ENCODE measurements at places on chromosomes 5 and 9.

GRCh38 chr9:34802916-34803315, 93.0 kb upstream of the CCL21 start:
- DNase-seq = no peak

GRCh38 chr9:70519912-70520724, 105.7 kb upstream of the KLF9 start:
- peak; percentile 87 for DNase-seq

GRCh38 chr9:120545701-120546550, 34.0 kb downstream of the CDK5RAP2 start:
- no peak for DNase-seq

DNA sequence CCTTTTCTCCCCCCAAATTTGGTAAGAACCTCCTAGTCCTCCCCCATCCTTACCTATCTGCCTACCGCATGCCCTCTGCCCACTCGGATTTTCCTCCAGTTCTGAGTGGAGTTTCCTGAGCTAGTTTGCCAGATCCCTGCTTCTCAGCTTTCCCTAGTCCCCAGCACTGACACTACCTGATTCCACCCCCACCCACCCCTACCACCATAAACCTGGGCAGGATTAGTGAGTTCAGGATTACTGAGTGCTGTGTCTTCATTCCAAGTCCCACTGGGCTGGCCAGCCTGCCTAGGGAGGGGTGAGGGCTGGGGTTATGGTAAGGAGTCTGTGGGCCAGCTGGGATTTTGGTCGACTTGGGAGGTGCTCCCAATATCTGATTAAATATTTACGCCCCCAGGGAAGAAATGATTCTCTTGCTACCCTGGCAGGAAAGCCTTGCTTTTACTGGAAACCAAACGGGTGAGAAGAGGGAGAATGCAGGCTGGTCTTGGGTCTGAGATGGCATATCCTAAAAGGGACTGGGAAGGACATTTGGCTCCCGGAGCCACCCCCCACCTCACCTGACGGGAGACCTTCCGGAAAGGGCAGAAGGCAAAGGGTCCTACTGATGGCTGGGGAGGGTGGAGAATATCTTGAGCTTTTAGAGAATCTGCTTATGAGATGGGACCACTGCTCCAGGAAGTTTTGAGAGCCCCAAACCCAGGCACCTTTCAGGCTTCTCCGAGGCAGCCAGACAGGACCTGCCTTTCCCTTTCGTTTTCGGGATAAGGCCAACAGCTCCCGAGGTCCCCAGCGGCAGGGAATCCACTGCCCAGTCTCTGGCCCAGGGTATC, 3.7 kb downstream of the PITX1 start:
- DNase-seq = no peak

DNA sequence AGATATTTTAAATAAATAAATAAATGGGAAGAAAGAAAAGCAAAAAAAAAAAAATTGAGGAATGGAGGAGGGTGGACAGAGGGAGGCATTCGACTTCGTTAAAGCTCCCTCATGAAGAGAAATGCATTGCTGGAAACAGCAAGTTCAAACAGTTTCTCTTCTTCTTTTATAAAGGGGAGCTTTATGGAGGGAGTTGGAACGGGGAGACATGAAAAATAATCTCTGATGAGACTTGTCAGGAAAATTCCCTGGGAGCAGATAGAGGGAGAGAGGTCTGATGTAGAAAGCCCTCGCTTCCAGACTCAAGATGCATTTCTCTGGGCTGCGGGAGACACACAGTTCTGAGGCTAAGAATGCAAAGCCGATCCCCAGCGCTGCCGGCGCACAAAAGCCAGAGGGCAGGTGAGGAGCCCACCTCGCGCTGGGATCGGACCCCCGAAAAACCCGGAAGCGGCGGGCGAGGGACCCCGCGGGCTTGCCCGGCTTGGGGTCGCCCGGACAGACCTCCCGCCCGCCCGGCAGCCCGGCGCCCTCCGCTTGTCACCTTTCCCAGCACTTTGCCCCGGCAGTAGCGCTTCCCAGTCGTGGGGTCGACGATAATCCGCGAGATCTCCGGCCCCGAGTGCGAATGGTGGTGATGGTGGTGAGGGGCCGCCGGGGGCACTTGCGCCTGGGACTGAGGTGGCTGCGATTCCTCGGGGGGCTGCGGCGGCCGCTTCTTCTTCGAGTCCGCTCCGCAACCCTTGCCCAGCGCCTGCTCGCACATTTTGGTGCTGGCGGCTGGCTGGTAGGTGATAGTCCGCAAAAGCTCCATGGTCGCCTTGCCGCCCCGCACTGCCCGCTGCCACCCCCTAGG, 512 bp downstream of the PLK2 start:
- no peak for DNase-seq

- no peak for DNase-seq
These were observed 223.4 kb downstream of the DOCK8 start for GRCh38 chr9:438066-438465.

DNA sequence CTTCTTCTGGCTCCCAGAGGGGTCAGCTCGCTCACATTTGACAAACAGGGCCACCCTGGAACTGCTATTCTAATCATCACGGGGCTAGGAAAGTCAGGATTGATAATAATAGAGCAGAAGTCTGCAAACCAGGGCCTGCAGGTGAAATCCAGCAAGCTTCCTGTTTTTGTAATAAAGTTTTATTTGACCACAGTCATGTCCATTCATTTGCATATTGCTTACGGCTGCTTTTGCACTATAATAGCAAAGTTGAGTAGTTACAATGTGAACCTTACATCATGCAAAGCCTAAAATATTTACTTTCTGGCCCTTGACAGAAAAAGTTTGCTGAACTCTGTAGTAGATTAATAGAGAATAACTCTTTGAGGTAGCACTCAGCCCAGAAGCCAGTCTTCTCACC, 63.2 kb upstream of the CTXN3 start:
- DNase-seq = no peak

DNA sequence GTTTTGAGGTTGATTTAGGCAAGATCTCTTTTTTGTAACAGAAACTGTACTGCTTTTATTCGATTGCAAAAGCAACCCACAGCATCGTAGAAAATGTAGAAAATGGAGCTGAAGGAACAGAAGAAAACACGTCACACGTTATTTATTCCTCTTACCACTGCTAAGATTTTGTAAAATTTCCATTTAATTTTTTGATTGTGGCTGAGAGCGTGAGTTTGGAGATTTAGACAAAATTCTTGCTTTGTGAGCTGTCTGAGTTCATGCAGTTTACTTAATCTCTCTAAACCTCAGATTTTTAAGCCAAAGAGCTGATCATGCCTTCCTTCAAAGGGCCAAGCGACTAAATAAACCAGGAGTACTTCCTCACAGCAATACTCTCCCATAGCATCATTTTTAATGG, 24.8 kb downstream of the DPYSL3 start:
- DNase-seq = no peak

- DNase-seq = no peak
These were observed 94.7 kb downstream of the RXRA start for GRCh38 chr9:134420974-134421432.

DNA sequence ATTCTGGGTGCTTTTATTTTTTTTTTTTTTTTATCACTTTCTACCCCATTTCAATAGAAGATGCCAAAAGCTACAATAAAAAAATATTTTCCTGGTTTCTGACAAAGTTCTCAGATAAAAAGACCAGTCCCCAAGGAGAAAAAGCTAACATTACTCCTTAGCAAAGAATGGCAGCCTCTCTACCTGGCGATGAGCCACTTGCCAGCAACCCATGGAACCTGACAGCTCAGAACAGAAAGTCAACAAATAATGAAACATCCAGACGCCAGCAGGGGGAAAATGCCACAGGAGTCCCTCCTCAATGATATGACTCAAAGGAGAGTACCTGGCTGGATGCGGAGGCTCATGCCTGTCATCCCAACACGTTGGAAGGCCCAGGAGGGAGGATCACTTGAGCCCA, 123.2 kb downstream of the MYO10 start:
- DNase-seq = no peak

Measured in activated CD4-positive, alpha-beta T cell treated with anti-CD3 and anti-CD28 coated beads, Interleukin-2, amount 50 U/mL, for 16 hours (primary cell).